ENCODE measurements at places on chromosomes 7 and 10.

DNA sequence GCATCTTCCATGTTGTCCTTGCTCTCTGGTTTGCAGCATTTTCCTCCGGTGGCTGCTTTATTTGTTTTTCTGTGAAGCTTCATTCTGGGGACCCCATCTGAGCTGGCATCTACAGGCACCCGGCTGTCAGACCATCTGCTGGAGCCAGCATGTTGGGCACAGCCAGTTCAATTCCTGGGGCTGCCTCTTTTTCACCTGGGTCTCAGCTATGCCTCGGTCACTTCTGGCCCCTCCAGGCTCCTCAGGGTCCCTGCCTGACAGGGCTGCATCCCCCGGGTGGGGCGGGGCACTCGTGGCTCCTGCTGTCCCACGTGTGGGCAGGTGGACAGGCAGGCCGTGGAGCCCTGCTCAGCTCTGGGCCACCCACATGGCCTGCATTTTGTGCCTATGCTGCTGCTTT lies 8.1 kb downstream of the SCART1 start:
- no peak for DNase-seq

DNA sequence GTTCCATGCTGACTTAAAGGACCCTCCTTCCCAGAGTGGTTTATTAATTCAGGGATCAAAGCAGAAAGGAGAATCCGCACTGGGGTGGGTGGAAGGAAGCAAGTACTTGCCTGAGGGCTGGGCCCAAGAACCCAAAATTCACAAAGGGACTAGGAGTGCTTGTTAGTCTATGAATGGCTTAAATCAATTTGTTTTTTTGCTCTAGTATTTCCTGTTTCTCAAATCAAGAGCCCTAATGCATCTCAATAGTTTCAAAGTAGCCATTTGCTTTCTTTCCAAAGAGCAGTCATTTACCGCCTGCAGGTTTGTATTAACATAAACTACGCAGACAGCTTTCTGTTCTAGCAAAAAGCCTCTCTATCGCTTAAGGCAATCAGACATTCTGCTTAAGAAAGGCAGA lies 44.2 kb upstream of the SLC35G1 start:
- DNase-seq: no peak

DNA sequence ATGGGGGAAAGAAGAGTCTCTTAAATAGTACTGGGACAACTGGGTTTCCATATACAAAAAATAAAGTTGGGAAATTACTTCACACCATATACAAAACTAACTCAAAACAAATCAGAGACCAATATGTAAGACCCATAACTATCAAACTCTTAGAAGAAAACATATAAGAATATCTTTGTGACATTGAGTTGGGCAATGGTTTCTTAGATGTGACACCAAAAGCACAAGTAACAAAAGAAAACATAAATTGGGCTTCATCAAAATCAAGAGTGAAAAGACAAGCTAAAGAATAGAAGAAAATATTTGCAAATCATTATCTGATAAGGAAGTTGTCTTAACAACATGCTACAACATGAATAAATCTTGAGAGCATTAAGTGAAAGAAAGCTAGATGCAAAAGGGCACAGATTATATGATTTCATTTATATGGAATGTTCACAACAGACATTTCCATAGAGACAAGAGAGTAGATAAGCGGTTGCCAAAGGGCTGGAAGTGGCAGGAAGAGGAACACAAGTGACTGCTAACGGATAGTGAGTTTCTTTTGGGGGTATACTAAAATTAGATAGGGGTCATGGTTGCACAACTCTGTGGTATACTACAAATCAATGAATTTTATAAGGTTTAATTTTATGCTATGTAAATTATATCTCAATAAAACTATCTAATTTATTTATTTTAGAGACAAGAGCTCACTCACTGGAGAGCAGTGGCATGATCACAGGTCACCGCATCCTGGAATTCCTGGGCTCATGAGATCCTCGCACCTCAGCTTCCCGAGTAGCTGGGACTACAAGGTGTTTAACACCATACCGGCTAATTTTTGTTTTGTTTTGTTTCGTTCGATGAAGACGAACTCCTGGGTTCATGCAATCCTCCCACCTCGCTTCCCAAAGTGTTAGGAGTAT lies 35.4 kb downstream of the JMJD1C start:
- peak; percentile 20 for DNase-seq

DNA sequence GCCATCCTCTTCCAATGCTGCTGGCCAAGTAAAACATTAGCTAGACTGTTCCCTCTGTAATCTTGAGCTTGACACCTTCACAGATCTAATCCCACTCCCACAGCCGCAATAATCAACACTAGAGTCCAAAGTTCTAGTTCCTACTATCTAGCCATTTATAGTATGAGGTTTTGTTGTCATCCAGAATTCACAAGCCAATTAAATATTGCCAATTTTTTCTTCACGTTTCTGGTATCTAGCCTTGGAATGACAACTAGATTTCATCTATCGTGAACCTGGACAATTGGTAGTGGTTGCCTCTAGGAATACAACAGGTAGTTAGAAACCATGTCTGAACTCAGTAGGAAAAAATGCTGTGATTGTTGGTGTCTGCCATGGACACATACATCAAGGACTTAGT lies 10.4 kb downstream of the WASL start:
- DNase-seq: no peak

DNA sequence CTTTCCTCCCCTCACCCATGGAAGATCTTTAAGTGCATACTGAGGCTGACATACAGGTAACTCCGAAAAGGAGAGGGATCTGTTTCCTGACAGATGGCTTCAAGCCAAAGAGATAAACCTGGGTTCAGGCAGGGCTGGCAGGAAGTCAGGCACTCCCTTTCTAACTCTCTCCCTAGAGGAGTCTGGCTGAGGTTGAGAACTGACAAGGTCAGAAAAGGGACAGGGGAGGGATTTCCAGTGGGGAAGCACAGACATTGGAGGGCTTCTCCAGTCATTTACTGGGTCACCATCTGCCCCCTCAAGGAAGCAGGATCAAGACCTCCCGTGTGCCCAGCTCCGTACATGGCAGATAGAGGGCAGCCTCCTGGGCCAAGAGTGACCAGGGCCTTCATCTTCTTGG lies 31.6 kb downstream of the TLX1 start:
- DNase-seq: no peak

DNA sequence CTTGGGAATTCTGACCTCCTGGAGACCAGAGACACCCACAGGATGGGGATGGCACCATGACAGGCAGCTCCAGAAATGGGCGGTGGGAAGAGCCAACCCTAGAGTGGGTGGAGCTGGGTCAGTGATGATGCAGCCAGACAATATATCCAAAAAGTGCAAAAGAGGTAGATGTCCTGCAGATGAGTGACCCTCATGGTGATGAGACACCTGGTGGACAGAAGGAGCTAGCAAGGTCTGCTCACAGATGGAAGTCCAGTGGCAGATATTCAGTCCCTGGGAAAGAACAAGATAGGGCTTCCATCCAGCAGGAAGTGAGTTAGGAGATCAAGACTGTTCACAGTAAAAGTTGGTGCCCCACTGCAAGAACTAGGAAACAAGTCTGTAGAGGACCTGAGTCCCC lies 19.2 kb upstream of the GRB10 start:
- no peak for DNase-seq

DNA sequence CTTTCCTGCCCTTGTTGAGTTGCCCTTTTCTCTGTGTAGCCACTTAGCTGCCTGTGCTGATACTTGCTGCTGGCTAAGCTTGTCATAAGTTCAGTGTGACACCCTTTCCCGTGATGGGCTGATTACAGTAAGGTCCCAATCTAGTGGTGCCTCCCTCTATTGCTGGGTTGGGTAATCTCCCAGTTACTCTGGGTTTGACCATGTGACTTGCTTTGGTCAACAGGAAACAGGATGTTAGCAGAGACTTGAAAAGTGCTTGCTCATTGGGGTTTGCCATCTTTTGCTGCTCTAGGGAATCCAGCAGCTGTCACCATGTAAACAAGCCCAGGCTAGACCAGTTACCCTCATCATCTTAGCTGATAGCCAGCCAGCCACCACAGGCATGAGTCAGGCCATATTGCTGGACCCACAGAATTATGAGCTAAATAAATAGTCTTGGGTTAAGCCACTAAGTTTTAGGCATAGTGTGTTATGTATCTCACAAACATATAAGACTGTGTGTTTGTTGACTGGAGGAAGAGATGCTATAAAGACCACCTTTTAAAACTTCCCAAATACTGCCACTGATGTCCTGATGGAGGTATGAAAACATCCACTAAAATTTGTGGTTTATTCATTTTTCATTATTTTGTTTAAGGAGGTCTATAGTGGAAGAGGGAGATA lies 4.0 kb upstream of the LEP start:
- peak; percentile 2 for DNase-seq

GRCh38 chr10:55214608-55215007 lies 413.6 kb upstream of the PCDH15 start:
- DNase-seq: no peak

DNA sequence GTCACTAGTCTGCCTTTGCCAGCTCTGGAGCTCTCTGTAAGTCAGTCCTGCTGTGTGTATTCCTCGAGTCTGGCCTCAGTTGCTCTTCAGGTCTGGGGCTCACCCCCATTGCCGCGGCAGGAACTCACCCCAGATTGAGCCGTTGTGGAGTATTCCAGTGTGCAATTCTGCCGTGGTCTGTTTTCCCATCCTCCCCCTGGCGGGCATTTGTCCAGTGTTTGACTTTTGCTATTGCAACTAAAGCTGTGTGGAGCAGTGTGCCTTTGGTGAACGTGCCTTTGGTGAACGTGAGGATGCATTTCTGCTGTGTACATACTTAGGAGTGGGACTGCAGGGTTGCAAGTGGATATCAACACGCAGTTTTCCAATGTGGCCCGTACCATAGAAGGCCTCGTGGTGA lies 134.5 kb downstream of the FAM53B start:
- DNase-seq: no peak

DNA sequence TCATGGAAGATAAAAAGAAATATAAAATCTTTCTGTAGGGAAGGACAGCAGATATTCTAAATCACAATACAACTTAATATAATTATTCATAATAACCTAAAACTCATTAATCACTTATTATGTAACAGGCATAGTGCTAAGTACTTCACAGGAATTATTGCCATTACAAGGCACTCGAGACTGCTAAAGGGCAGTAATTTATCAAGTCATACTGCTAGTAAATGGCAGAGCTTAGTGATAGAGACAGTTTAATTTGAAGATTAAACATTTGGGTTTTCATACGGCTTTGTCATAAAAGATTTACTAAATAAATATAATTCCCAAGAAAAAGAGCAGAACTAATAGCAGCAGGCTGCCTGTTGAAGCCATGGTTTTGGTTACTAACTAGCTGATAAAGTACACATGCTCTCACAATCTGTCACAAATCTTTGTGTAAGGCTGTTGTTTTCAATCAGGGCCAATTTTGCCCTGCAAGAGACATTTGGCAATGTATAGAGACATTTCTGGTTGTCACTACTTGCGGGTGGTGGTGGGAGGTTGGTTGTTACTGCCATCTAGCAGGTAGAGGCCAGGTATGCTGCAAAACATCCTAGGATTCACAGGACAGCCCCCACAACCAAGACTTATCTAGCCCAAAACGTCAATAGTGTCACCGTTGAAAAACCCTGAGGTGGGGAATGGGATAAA lies 233.3 kb upstream of the CACNA2D1 start:
- no peak for DNase-seq

DNA sequence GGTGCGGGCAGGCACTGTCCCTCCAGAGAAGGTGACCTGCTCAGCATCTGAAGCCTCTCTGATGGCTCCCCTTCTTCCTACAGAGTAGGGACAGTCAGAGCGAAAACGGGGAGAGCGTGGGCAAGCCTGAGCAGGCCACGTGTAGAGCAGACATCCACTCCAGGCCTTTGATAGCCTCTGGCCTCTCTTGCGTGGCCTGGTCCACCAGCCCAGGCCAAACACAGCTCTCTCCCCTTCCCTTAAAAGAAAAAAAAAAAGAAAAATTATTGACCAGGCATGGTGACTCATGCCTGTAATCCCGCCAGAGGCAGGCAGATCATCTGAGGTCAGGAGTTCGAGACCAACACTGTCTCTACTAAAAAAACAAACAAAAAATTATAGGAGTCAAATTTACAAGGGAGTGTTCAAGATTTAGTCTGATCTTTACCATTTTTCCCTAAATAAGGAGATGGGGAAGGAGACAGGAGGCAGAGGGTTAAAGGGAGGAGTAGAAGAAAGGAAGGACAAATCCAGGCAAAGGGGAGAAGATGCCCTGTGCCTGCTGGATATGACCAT lies 84.8 kb downstream of the PLXNA4 start:
- no peak for DNase-seq

GRCh38 chr7:98685541-98685940 lies 68.5 kb downstream of the NPTX2 start:
- no peak for DNase-seq

DNA sequence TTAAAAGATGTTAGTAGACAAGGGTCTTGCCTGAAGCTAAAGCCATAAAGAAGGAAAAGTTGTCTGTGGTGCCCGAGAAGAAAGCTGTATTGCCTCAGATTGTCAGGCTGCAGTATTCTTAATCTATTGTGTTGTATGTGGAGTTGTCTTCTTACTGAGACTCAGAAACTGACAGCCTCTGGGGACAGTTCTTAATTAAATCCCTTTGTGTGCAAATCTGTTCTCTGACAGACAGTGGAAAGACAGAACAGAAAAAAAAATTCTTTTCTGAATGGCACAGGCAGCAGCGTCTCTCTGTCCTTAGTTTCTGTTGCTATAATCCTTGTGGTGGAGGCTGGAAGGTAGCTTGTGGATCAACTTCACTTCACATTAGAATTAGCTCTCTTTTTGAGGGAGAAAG lies 16.8 kb downstream of the VWC2 start:
- DNase-seq: no peak

- no peak for DNase-seq
Observed at GRCh38 chr7:98038321-98038720, 48.3 kb upstream of the OCM2 start.

GRCh38 chr10:28470873-28471651 lies 61.9 kb upstream of the WAC start:
- DNase-seq: peak; percentile 12

GRCh38 chr7:115883629-115884028 lies 146.9 kb downstream of the TFEC start:
- no peak for DNase-seq

DNA sequence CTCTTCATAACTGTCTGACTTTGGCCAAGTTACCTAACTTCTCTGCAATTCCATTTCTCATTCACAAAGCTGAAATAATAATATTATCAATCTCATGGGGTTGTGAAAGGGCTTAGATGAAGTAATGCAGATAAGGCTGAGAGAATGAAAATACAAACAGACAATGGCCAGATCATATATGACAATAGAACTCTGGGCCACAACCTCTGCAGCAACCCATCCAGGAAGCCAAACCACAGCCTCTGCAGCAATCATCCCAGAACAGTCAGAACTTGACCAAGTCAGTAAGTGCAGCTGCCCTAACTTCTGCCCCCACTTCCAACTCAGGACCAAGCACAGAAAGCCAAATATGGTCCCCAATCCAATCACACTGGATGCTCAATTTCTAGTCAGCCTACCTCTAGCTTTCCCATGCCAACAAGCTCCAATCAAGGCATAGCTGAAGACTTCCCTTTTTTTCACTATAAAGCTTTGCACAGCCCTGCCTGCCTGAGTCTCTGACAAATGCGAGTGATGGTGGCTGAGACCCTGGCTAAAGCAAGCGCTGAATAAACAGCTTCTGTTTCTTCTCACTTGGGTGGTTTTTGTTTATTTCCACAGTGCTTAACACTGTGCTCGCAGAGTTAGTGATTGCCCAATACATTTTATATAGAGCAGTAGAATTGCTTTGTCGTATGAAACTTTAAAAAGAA lies 34.8 kb upstream of the TNPO3 start:
- no peak for DNase-seq

GRCh38 chr10:91349381-91349780 lies 60.8 kb upstream of the HECTD2 start:
- peak; percentile 87 for DNase-seq

All from fibroblast of skin of left biceps (primary cell).